D721Med (cell line): ENCODE measurements at places on chromosomes 4 and X.

- DNase-seq = no peak
Observed at GRCh38 chr4:33029976-33030375, 2309.8 kb downstream of the PCDH7 start.

DNA sequence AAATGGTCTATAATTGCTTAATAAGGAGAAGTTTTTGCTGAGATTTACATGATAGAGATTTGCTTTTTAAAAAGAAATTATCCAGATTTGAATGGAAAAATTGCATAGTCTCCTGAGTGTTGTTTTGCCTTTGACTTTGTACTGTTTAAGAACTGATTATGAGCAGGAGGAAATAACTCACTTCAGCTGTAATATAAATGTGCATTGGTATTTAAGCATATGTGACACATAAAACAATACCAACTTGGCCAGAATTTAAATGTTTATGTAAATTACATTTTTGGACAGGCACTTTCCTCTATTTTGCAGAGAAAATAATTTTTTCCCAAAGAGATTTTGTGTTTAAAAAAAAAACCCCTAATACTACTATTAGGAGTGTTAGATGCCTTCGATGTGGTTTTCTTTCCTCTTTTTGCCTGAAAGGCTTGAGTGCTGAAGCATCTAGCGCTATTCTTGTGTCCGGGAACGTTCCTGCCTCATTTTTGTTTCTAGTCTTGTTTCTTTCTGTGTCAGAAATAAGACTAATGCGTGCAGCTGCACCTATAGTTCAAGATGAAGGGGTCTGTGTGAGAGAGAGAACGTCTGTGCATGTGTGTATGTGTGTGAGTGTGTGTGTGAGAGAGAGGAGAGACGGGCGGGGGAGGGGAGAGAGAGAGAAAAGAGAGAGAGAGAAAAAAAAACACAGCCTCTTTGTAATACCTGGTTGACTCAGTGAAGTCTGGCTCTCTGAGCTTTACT, 60.8 kb downstream of the TBL1X start:
- DNase-seq = no peak

DNA sequence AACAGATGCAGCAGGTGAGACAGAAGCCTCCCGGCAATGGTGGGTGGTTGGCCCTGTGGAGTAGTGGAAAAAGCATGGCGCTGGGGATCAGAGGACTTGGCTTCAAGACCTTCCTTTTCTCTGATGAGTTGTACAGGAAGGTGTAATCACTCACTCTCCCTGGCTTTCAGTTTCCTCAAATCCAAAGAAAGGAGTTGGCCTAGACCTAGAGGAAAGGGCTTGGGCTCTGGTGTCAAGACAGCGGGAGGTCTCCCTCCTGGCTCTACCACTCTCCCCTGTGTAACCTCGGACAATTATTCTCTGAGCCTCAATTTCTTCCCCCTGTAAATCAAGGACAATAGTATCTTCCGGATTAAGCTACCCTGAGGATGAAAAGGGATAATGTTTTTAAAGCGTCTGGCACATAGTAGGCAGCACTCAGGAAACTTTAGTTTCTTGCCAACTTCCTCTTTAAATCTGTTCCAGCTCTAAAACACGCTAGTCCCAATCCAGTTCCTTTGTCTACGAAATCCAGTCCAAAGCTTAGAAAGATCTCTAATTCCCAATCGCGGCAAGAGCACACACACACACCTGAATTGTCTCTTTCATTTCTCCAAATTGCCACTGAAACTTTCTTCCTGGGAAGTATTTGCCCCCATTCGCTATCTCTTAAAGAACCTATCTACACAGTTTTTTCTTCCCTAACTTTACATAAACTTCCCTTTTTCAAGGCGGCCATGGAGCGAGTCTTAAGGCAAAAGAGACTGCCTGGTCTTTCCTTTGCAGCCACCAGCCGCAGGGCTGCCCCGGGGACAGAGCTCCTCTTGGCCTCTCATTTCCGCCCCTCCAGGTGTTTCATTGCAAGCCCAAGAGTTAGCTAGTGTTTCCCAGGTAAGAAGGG, 29.9 kb upstream of the GPC4 start:
- no peak for DNase-seq

- DNase-seq = no peak
Observed at GRCh38 chr4:52015366-52015765, 4.8 kb downstream of the LRRC66 start.

DNA sequence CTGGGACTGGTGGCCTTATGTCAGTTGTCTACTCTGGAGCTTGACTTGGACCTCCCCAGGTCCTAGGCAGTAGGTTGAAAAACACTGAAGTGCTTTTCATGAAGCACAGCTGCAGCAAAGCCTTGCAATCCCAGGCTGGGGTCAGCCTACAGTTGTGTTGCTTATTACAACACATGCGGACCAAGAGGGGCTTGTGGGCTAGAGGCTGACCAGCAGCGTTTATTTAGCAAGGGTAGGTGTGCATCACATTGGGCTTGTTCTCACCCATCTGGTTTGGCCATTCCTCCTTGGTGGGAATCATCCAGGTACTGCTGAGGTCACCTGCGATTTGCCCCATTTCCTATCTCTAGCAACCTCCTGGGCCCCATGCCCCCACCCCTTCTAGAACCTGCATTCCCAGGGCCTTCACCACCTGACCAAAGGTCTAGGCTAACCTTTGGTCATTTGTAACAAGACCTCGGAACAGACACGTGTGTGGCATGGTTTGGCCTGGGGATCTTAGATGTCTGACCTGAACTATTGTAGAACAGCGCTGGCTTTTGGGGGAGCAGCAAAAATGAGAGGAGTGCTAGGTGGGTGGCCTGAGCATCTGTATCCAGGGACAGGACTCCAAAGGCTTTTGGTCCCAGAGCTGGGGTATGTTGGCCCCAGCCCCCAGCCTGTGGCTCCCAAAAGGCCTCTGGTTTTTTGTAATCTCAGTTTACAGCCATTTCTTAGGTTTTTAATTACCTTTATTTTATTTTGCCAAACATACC, 3.0 kb downstream of the RPL10 start:
- no peak for DNase-seq

- no peak for DNase-seq
Observed at GRCh38 chrX:118679290-118679689, 48.1 kb upstream of the IL13RA1 start.

GRCh38 chrX:49932791-49933190, 10.4 kb downstream of the CLCN5 start:
- DNase-seq = no peak

- DNase-seq = no peak
Observed at GRCh38 chr4:122458625-122459024, 2.1 kb upstream of the IL2 start.

- DNase-seq = no peak
Observed at GRCh38 chrX:34146906-34147305, 14.8 kb upstream of the FAM47A start.

DNA sequence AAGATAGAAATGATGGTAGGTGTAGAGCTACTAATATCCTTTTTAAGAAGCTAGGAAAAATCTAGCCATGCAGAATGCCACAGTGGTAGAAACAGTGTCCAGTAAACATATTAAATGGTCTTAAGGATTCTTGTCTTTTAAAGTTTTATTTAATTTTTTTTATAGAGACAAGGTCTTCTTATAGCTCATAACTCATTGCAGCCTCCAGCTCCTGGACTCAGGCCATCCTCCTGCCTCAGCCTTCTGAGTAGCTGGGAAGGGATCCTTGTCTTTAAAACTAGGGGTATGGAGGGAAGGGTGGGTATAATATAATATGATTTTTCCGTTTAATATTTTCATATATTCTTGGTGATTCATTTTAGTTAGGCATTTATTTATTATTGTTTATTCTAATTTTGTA, 3.8 kb downstream of the TMEM165 start:
- no peak for DNase-seq

GRCh38 chr4:84403656-84404055, 95.4 kb downstream of the NKX6-1 start:
- DNase-seq = no peak

DNA sequence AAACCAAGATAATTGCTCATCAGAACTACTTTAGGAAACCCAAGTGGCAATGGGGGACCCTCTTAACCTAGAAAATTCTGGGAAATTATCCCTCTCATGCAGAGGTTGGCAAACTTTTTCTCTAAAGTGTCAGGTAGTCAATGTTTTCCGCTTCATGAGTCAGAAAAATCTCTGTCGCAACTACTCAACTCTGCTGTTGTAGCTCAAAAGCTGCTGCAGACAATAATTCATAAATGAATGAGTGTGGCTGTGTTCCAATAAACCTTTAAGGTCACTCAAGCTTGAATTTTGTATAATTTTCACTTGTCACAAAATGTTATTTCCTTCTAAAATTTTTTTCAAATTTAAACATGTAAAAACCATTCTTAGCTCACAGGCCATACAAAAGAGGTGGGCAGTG, 193.4 kb upstream of the MID1 start:
- DNase-seq = no peak

DNA sequence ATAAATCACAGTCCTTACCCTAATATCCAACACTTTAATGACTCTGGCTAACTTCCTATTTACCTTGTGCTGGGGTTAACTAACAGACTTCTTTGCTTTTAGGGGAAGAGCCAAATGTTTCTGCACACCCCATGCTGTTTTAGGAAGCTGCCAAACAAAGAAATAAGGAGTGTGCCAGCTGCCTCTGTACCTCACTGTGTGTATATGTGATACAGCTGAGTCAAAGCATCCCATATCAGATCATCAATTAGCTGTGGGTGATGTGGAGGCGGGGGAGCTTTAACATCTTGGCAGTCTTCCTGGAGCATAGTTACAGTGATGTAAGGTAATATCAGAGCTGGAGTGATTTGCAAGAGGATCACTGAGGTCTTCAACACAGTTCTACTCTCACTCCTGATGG, 95.4 kb downstream of the COL25A1 start:
- DNase-seq = no peak
